T-helper 2 cell (primary cell): ENCODE measurements at places on chromosomes 7 and 10.

DNA sequence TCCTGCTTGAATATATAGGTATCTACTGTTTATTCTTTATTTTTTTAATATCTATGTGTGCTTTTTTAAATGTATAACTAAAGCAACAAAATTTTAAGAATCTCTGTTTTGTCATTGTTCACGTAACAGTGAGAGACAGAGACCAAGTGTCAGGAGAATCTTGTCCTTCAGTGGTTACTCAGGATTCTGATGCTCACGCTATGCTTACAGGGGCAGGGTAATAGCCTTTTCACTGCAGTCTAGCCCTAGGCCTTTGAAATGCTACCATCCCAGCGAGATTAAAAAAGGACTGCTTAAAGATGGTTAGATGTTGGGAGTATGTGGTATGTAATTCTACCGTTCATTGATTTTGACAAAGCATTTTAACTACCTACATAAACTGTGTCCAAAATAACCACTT is 71.6 kb upstream of the EGFR start:
- no peak for DNase-seq

- DNase-seq = no peak
Observed at GRCh38 chr7:65915921-65916657, 43.2 kb downstream of the VKORC1L1 start.

- DNase-seq = no peak
Observed at GRCh38 chr10:128422999-128423398, 296.8 kb upstream of the MKI67 start.

DNA sequence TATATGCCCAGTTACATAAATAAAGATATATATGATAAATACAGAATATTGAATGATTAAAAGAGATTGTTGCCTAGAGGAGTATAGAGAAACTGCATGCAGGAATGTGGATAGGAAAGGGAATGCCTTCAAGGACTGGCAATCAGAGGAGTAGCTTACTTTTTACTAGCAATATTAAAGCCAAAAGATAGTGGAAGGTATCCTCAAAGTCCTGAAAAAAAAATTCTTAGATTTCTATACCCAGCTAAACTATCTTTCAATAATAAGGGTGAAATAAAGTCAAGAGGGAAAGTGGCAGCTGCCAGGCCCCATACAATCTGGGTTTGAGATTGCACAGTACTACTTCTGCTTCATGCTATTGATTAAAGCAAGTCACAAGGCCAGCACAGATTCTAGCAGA is 733.2 kb downstream of the GATA3 start:
- no peak for DNase-seq

DNA sequence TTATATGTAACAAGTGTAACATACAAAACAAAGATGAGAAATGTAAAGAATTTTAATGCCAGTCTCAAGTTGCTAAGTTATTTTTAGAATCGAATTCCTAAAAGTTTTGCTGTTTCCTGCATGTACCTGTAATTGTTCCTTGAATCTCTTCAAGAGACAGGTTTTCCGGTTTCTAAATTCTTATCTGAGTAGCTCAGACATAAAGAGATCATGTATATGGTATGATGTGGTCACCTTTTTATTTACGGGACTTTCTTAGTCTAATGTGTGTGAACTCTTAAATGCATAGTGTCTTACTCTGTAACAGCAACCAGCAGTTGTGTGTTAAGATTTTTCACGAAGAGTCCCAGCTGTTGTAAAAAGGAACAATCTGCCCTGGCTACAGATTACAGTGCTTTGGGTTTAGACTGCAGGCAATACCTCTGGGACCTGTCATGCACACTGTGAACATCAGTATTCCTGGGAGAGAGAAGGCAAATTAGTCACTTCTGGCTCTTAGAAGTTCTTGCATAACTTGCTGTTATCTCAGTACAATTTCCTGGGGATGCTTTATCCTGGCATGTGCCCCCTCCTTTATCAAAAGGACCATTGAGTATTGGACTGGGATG is 263.4 kb downstream of the BICC1 start:
- no peak for DNase-seq

DNA sequence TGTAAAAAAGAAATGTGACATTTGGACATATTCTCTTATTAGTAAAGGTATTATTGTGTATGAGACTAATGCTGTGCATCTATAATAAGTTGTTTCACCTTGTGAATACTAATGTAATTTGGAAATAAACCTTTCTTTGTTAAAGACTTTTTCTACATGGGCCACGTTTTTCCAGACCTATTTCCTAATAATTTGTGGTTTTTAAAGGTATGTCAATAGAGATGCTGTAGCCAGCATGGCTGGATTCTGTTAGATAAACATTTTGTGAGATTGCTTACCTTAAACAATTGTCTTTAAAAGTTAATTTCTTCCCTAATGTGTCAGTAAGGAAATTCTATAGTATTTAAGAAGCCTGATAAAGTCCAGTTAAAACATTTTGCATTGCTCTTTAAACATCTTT is 56.0 kb downstream of the KAT6B start:
- DNase-seq = no peak

DNA sequence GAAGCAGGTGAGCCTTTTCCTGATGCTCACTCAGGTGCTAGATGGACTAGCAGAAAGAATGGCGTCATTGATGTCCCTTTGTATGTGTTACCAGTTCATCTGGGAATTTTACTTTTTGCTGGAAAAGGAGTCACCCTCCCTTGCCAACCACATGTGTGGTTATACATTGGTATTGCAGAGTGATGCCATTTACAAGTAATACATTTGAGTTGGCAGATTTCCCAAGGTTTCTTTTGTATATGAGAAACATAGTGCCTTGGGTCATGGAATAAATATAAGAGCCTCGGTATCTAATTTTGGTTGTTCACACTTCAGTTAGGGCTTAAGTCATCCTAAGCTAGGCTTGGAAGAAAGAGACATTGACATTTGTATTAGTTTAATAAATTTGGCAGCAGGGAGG is 10.4 kb upstream of the ATXN7L1 start:
- no peak for DNase-seq
